Fibroblast of gingiva (primary cell): ENCODE measurements at places on chromosomes 6 and 20.

- no peak for DNase-seq
Observed at GRCh38 chr6:47529734-47530133, 52.1 kb downstream of the CD2AP start.

DNA sequence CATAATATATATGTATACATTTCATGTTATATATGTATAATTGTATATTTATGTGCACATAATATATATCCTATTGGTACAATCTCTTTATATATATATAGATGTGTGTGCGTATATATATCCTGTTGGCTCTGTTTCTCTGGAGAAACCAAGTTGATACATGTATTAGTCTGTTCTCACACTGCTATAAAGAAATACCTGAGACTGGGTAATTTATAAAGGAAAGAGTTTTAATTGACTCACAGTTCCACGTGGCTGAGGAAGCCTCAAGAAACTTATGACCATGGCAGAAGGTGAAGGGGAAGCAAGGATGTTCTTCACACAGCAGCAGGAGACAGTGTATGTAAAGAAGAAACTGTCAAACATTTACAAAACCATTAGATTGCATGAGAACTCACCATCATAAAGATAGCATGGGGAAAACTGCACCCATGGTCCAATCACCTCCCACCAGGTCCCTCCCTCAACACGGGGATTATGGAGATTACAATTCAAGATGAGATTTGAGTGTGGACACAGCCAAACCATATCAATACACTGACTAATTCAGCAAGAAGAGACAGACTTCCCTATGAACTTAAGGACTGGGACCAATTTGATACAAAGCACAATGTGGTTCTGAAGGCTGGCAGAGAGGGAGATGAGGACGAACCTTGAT is 14.0 kb downstream of the CST3 start:
- DNase-seq, result no peak

- DNase-seq, result no peak
Observed at GRCh38 chr6:148884461-148884860, 137.6 kb downstream of the UST start.

- peak; percentile 52 for DNase-seq
Observed at GRCh38 chr6:44028789-44029310, 98.4 kb downstream of the MRPL14 start.

GRCh38 chr6:153790876-153791473 is 248.1 kb upstream of the OPRM1 start:
- DNase-seq, result no peak

GRCh38 chr6:41161380-41161779 is 1.5 kb downstream of the TREM2 start:
- DNase-seq, result no peak

DNA sequence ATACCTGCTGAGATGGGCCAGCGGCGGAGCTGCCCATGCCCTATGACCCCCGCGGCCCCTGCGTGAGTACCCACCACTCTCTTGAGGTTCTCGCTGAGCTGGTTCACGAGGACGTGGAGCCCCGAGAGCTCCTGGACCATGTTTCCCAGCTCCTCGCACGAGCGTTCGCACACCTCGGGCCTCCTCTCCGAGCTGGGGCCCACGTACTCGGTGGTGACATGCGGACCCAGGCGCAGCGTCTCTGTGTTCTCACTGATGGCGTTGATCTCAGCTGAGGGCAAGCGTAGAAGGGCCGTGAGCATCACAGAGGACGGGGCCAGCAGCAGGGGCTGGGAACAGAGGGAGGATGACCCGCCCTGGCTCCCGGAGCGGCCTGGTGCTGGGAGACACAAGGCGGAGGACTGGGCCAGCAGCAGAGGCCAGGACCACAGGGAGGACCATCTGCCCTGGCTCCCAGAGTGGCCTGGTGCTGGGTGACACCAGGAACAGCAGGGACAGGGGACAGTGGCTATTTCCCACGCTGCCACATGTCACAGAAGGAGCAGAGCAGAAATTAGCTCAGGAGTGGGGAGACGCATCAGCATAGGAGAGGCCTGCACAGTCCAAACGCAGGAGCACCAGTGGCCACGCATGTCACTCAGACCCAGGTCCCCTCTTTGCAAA is 11.8 kb downstream of the THBS2 start:
- no peak for DNase-seq

GRCh38 chr6:34867484-34867883 is 20.4 kb downstream of the TAF11 start:
- no peak for DNase-seq

DNA sequence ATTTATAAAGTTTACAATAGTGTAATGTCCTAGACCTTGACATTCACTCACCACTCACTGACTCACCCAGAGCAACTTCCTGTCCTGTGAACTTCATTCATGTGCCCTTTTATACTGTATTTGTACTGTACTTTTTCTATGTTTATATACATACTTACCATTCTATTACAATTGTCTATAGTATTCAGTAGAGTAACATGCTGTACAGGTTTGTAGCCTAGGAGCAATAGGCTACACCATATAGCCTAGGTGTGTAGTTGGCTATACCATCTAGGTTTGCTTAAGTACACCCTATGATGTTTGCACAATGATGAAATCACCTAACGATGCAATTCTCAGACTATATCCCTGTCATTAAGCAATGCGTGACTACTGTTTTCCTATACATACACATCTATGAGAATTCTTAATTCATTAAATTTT is 17.5 kb downstream of the EDEM2 start:
- DNase-seq, result no peak

- no peak for DNase-seq
Observed at GRCh38 chr6:131367206-131367873, 205.7 kb upstream of the ARG1 start.

- DNase-seq, result peak; percentile 88
Observed at GRCh38 chr6:17032988-17033634, 68.7 kb upstream of the STMND1 start.

GRCh38 chr6:2477666-2478065 is 232.3 kb upstream of the GMDS start:
- no peak for DNase-seq

DNA sequence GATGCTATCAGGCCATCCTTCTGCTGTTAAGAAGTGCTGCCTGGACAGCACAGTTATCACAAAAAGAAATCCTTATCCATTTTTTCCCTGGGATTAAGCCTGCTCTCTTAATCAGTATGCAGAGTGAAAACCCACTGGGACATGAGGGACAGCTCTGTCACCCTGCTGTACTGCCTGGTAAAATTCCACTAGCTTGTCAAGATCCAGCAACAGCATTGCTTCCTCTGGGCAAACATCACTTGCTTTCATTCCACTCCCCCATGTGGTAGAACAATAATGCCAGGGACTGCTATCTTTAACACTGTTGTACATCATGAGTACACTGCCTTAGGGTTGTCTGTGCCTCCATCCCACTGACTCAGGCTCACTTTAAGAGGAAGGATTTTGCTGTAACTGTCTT is 331.3 kb downstream of the KIF16B start:
- DNase-seq, result no peak

GRCh38 chr6:89574910-89575561 is 63.5 kb downstream of the LYRM2 start:
- no peak for DNase-seq

DNA sequence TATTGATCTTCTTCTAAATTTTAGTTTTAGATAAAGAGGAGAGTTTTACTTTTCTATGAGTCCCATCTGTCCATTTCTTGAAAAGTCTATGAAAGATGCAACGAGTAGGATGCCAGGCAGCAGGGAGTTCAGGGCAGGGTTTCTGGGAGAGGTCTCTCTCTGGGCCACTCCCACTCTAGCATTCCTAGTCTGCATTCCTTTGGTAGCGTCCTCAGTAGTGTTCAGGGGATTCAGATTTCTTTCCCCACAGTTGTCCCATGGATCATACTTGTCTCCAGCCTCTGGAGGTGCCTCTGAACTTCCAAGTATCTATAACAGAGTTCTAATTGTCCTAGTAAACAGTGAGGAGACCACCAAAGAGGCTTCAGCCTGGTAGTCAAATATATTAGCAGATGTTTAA is 225.3 kb downstream of the RIMS1 start:
- DNase-seq, result no peak

GRCh38 chr6:118696271-118696670 is 44.9 kb upstream of the CEP85L start:
- no peak for DNase-seq

- DNase-seq, result no peak
Observed at GRCh38 chr6:72811971-72812421, 190.1 kb downstream of the KCNQ5 start.

DNA sequence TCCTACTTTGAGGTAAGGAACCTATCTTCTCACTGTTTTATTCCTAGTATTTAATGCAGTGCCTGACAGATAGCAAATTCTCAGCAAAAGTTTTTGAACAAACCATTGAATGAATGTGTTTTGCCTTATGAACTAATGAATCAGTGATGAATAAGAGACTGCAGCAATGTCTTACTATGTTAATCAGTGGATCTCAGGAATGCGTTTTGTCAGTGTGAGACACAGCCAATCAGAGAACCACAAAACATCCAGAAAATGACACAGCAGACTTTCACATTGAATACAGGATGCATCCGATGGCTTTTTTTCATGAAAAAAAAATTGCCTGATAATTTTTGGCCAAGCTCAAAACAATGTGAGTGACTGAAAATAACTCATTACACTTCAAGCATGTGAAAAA is 270.5 kb downstream of the BMP2 start:
- peak; percentile 13 for DNase-seq

DNA sequence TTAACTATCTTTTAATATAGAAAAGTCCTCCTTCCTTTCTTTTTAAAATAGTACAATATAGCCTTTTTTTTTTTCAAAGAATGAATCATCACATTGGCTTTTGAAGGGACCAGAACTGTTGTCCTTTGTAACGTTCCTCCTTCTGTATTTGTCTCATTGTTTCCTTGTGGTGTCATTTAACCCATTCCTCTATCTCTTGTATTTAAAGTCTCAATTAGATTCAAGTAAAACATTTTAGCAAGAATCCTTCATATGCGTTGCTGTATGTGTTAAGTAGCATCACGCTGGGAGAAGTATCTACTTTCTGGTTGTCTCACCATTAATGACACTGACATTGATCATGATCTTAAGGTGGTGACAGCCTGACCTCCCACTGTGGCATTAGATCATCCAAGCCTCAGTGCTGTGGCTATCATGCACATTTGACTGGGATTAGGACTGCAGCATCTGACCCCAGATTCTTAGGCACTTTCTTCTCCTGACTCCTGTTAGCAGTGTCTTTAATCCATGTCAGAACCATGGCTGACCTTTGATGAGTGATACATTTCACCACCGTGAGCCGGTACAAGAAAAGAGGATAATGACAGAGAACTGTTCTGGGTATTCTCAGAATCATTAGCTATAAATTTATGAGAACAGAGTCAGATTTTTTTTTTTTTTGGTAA is 67.5 kb upstream of the TFB1M start:
- DNase-seq, result no peak

DNA sequence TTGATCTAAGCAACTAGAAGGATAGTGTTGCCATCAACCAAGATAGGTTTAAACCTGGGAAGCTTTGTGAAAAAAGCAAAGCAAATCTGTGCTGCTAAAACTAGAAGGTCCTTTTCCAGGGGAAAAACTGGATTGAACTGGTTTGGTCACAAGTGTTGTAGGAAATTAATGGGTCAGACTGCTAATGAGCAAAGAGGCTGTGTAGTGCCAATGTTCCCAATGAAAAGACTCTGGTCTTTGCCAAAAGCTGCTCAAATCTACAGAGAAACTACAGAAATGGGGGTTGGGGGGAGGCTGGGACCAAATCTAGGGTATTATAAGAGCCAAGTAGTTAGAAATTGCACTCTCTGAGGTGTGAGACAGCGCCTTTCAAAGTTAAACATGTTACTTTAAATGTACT is 85.0 kb downstream of the PLCG1 start:
- DNase-seq, result no peak

DNA sequence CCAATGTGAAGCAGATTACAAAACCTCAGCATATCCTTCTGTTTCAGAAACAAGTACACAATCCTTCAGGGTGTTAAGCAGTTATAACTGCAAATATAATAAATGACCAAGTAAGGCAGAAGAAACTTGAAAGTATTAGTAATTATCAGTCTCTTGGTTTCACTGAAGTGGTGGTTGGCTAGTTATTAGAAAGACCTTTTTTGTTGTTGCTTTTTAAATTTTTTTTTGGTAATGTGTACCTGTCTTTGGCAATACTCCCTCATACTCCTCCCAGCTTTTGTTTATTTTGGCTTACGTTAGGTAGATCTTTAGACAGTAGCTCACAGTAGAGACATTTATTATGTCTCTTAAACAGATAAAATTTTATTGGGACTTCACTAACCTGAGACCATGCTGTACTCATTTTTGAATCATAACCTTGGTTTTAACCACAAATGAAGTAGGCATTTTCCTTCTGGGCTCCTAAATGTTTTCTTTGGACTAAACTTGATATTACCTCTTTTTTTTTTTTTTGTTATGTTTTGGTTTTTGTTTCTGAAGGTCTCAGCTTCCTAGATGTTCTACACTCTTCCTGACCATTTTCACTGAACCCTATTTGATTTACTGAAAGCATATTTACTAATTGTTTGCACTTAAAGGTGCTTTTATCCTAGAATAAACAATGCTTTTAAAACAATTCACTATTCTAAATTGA is 6.4 kb downstream of the CD2AP start:
- DNase-seq, result no peak

DNA sequence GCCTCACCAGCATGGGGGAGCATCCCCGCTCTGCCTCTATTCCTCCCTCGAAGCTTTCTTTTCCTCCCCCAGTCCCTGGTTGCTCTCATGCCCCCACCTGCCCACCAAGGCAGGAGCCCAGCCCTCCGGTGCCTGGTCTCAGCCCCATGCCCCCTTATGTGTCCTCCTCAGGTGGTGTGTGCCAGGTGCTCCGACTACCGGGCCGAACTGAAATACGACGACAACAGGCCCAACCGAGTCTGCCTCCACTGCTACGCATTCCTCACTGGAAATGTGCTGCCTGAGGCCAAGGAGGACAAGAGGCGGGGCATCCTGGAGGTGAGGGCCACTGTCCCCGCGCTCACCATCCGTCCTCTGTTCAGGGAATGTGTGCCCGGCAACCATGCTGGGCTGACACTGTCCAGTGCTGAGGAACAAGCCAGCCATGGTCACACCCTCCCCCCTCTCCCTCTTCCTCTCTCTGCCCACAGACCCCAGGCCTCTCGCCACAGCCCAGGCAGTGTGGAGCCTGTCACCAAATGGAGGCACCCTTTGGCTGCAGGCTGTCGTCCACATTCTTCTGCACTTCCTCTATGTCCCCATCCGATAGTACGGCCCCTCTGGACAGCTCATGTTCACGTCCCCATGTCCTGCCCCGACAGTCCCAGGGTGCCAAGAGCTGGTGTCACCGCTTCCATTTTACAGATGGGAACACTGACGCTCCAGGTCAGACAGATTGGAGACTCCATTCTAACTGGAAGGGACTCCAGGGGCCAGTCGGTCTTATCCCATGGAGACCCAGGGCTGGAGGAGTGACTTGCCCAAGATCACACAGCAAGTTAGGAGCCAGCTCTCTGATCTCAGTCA is 20.4 kb downstream of the FGD2 start:
- no peak for DNase-seq

GRCh38 chr6:113364766-113365165 is 492.4 kb upstream of the MARCKS start:
- no peak for DNase-seq

GRCh38 chr6:133093956-133094355 is 147.2 kb upstream of the EYA4 start:
- no peak for DNase-seq

GRCh38 chr6:49775043-49775442 is 12.0 kb downstream of the PGK2 start:
- no peak for DNase-seq

- DNase-seq, result peak; percentile 76
Observed at GRCh38 chr20:8527998-8528723, 396.1 kb downstream of the PLCB1 start.
